ENCODE measurements at places on chromosomes 2 and 18.

DNA sequence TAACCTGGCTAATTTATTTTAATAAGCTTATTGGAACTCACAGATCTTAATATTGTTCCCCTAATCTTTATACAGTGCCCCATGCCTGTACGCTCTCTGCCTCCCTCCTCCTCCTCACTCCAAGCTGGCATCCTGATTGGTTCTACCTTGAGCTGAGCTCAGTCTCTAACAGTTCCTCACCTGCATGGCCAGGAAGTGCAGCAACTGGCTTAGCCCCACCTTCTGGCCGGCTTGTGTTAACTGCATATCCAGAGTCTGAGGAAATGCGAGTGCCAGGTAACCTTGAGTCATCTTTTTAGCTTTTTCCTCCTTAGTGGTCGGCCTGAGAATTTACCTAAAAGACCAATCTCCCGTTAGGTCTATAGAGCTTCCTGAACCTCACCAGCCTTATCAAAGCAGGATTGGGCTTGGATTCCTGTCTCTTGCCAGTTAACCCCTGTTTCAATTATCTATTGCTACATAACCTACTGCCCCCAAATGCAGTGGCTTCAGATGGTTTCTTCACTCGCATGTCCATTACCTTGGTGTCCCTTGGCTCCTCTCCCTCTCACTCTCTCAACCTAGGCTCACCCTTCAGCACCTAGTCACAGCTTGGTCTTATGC is 89.5 kb upstream of the STK39 start:
- peak; percentile 92 for DNase-seq

DNA sequence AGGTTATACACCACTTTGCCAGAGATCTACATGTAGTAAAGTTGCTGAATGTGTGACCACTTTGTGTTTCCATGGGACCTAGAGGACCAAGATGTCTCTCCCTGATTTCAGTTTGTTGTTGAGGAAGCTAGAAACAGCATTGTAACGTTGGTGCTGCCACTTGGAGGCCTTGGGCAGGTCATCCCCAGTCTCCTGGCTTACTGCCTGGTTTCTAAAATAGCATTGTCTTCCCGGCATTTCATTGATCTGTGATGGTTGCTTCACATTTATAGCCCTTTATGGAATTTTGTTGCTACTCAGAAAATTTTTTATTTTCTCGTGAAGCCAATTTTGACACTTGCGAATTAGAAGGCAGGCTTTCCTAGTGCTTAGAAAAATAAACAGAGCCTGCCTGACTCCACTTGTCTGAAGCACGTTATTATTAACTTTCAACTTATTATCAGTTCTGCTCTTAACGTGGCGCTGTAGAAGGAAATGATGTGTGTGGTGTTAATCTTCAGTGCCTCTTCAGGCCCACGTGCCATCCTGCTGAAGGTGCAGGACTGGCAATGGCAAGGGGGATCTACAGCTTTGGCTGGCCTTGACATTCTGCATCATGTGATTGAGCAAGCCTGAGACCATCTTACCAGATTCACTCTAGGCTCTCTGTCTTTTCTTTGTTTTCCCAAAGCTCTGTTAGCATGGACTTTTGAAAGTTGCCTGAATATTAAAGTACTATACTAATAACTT is 59.9 kb downstream of the INPP4A start:
- no peak for DNase-seq

DNA sequence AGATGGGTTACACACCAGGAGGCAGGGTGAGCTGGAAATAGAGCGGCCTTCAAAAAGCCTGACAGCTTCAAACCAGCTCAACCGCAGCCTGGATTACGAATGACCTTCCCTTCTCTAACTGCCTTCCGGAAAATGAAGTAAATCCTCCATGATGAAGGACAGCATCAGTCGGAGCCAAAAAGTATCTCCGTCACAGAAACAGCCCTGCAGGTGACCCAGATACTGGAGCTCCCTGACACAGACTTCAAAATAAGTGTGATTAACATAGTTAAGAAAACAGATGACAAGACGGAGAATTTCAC is 10.3 kb upstream of the CIB4 start:
- DNase-seq, result no peak

- no peak for DNase-seq
Measured at GRCh38 chr18:43574974-43575373, 297.7 kb upstream of the SYT4 start.

DNA sequence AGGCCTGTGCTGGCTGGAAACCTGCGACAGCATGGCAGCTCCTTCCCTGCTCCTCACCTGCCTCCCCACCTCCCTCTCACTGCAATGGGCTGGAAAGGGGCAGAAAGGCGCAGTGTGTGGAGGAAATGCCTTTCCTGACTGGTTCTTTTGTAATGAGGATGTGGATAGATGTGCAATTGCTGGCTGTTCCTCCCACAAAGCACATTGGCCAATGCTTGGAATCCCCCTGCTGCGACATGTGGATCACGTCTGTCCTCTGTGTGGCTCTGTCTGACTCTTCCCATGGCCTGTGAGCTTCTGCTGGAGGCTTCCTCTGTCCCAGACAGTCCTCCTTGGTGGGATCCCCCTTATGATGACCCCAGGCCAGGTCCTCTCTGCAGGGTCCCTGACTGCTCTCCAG is 172.5 kb downstream of the NCK2 start:
- DNase-seq, result no peak

DNA sequence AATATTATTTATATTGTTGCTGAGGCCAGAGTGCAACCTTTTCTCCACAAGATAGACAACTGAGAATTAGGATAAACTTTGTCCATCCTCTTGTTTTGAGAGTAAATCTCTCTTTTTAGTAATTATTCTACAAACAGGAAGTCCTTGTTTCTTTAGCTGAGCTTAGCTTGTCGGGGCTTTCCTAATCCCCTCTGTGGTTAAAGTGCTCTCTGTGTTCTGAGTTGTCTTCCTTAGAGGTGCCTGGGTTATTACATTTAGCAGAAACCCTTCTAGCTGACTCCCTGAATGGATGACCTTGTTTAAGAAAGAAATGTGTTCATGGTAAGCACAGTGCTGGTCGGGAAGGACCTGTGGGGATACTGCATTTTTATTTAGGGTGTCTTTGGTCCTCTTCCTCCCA is 12.7 kb downstream of the USP39 start:
- DNase-seq, result no peak

- no peak for DNase-seq
Measured at GRCh38 chr18:75810516-75810915, 383.0 kb upstream of the SMIM21 start.

- DNase-seq, result peak; percentile 21
Measured at GRCh38 chr2:48380989-48381625, 148.8 kb upstream of the STON1 start.

GRCh38 chr2:159592441-159592840 is 23.9 kb downstream of the BAZ2B start:
- DNase-seq, result no peak

DNA sequence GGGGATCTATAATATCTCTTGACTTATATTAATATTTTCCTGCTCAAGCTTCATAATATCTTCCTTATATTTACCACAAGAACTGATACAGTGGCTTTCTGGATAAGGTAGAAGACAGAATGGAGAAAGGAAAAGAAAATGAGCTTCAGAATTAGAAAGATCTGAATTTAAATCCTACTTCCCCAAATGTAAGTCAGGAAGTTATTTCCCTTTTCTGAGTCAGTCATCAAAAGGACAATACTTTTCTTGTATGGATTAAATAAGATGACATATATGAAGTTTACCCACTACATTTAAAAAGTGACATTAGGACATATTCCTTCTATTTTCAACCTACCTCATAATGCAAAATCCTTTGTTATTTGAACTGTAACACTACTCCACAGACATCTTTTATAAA is 19.0 kb downstream of the KRCC1 start:
- DNase-seq, result no peak

DNA sequence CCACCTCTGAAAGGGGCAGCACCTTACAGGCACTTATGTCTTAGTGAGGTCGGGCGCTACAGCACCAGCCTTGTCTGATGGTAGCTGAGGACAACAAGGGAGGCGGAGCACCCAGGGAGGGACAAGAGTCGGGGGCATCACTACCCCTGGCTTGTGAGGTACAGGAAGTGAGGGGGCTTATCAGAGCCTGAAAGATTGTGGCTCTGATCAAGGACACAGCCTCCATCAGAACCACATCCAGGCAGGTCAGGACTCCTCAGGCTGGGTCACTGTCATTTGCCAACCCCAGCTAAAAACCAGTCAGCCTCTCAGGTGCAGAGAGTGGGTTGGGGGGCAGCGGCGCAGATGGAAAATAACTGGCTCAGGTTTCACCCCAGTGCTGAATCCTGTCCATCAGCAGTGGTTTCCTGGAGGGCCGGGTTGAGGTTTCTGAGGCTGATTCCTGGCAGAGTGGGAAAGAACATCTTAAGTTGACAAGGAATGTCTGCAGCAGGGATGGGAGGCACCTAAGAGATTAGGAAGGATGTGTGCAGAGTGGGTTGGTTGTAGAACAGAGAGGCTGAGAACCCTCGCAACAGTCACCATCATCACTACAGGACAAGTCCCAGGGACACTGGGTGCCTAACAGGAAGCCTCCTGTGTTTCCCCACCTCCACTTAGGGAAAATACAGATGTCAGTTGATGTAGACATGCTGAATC is 45.3 kb downstream of the FBLN7 start:
- no peak for DNase-seq

GRCh38 chr2:56505885-56506284 is 322.1 kb downstream of the CCDC85A start:
- DNase-seq, result no peak

DNA sequence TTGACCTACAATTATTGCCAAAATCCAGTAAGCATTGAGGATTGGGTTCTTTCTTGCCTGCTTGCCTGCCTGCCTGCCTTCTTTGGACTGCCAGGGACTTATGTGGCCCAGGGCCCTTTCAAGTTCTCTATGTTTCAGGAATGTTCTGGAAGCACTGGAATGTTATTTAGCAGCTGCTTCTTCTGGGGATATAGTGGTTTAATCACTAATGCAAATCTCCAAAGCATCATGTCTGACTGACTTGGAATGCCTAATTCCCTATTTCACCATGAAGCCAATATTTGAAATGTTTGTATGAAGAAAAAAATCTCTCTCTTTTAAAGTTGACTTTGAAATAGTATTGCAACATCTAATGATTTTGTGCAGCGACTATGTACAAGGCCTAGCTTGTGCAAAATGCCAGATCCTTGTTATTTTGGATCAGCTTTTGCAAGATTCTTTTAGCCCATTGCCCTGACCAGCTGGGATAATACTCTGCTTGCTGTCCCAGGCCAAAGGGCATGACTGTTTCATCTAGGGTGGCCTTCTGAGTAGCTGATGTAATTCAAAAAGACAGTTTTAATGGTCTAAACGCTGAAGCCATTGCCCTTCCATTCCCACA is 204.6 kb downstream of the RND3 start:
- no peak for DNase-seq

GRCh38 chr2:149040451-149040850 is 2.0 kb downstream of the LYPD6B start:
- DNase-seq, result peak; percentile 55

DNA sequence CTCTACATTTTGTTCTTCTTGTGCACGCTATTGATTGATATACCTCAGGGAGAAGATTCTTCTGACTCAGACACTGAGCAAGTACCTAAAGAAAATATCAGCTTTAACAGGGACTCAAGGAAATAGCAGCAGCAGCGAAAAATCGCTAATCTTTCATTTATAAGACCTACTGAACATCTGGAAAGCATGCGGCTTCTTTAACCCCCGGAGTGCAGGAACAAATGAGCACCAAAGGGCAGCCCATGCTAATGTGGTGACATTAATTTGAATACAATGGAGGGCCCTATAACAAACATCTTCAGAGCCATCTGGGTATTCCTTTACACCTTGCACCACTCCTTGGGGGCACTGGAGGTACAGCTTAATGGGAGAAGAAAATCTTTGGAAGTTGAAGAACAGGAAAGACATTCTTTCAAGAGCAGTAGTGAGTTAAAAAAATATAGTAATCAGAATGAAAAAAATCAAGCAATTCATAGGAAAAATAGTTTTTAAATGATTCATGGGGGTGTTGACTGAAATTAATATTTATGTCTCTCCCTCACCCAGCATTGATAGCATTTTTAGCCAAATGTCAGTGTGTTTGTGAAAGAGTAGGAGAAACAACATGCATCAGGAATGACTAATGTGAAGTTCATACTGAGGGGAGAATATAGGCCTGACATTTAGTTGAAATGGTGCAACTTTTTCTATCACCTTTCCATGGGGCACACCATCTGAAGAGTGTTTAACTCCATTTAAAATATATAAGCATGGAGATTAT is 281.7 kb downstream of the HRH4 start:
- no peak for DNase-seq

- no peak for DNase-seq
Measured at GRCh38 chr18:77896586-77897252, 647.1 kb downstream of the GALR1 start.
